ENCODE measurements at places on chromosomes 1 and 21. TPM values are rescaled to one million over a fixed set of nuclear protein-coding genes. Genes with fewer than 3 reads are reported as not detected.

DNA sequence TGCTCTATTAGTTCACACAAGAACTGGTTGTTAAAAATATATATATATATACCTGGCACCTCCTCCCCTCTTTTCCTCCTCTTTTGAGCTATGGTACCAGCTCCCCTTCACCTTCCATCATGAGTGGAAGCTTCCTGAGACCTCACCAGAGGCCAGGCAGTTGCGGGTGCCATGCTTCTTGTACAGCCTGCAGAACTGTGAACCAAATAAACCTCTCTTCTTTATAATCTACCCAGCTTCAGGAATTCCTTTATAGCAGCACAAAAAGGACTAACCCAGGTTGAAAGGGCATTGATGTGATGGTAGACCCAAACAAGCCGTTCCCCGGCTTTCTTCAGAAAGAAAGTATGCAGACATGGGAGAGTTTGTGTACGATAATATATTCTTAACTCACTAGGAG lies 14.9 kb downstream of the RSPH1 start:
- no peak for DNase-seq

Gene RGS13
- total RNA-seq: not detected

- no peak for DNase-seq
Measured at GRCh38 chr1:60296794-60297193, 223.2 kb upstream of the C1orf87 start.

DNA sequence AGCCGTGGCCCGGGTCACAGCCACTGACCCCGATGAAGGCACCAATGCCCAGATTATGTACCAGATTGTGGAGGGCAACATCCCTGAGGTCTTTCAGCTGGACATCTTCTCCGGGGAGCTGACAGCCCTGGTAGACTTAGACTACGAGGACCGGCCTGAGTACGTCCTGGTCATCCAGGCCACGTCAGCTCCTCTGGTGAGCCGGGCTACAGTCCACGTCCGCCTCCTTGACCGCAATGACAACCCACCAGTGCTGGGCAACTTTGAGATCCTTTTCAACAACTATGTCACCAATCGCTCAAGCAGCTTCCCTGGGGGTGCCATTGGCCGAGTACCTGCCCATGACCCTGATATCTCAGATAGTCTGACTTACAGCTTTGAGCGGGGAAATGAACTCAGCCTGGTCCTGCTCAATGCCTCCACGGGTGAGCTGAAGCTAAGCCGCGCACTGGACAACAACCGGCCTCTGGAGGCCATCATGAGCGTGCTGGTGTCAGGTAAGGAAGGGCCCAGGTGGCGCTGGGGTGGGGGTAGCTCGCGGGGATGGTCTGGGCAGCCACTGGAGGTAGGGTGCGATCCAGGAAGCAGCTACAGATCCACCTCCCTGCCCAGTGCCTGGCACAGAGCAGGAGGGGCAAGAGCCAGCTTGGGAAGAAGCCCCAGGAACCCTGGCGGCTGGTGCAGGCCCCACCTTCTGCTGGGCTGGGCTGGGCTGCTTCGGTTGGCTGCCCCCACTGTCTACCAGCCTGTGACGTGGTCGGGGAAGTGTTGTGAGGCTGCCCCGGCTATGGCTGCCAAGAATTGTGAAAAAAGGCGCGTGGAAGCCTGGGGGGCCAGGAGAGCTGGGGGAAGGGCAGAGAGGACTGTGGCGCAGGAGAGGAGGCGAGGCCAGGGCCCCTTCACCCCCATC lies 3.8 kb downstream of the CELSR2 start:
- no peak for DNase-seq

DNA sequence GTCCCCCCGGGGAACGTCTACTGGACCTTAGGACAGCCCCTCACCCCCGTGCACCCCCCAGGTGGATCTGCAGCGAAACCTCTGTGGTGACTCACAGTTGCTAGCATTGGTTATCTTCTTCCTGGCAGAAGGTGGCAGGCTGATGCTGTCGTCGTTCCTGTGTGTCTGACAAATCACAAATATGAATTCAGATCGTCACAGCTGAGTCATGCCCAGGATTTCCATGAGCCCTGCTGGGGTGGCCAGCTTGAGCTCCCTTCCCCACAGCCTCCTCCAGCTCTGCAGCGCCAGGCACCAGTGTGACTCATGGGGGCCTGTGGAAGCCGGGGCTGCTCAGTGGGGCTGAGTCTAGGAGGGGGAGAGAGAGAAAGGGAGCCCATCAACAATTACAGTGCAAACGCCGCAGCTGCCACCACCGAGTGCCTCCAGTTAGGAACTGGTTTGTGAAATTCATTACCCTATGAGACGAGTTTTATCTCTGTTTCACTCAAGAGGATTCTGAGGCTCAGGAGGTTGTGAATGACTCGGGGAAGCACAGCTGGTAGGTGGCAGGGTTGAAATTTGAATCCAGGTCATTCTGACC lies 197.9 kb downstream of the DYRK1A start:
- DNase-seq: peak; percentile 98

All from pulmonary artery endothelial cell (primary cell).